ENCODE measurements at places on chromosomes 12 and 14.
A peak's percentile ranks its signal among the peaks of the same experiment; 100 is the strongest.

DNA sequence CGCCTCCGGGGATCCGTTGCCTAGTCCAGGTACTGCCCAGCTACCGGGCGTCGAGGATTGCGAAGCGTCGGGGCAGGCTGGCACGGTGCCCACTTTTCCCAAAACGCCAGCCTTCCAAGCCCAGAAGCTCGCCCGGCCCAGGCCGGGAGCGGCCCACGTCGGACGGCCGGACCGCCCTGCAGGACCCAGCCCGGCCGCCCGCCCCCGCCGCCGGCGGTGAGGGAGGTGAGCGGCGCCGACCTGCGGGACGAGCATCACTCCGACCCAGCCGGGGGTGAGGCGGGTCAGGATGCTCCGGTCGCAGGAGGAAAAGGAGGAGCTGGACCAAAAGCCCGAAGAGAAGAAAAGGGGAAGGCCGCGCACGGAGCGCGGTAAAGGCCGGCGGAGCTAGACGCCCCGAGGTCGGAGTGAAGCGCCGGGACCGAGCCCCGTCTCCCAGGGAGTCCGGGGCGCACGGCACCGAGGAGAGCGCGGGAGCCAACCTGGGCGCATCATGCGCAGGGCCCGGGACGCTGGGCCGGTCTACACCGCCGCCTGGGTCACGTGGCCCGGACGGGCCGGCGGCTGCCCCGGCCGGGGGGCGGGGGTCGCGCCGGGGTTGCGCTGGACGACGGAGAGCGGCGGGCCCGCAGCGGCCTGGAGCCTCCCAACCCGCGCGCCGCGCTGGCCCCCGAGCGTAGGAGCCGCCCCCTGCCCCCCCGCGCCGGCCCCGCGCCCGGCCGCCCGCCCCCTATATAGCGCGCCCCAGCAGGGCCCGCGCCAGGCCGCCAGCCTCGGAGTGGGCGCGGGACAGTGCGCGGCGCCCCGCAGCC is at the start of gene AQP5:
Gene AQP5 (plus strand): TSS at position 762 of the 812 bp plus-strand sequence. CDS start 146 bp downstream, outside the sequence.
- DNase-seq: no peak

DNA sequence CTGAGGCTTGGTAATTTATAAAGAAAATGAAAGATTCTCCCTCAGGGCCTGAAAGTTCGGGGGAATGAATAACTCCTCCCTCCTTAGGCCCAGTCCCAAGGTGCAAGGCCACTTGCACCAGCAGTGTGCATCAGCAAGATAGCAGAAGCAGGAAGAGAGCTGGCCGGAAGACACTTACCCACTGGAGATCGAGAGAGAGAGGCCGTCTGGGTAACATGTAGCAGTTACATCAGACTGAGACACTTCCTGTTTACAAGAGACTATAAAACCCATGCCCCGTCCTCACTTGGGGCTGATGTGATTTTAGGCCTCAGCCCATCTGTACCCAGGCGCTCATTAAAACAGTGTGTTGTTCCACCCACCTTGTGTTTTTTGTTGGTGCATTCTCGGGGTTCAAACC is 85.2 kb downstream of the TMTC3 start:
- no peak for DNase-seq

DNA sequence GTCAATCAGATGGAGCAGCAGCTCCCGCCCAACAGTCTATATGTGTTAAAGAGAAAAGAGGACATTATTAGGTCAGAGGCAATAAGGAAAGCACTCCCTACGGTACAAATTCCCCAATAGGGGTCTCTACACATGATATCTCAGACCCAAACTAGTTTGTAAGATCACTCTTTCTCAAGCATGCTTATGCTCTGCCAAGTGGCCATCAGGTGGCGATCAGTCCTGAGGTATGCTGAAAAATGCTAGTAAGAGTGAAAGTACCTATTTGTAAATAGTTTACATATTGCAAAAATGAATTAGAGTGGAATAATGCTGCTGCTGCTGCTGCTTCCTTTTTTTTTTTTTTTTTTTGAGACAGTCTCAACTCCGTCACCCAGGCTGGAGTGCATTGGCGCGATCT is 61.0 kb downstream of the CPM start:
- DNase-seq: no peak

- peak; percentile 24 for DNase-seq
Observed at GRCh38 chr12:89040146-89040964, 311.9 kb downstream of the DUSP6 start.

- no peak for DNase-seq
Observed at GRCh38 chr12:110199339-110200123, 75.4 kb downstream of the IFT81 start.

DNA sequence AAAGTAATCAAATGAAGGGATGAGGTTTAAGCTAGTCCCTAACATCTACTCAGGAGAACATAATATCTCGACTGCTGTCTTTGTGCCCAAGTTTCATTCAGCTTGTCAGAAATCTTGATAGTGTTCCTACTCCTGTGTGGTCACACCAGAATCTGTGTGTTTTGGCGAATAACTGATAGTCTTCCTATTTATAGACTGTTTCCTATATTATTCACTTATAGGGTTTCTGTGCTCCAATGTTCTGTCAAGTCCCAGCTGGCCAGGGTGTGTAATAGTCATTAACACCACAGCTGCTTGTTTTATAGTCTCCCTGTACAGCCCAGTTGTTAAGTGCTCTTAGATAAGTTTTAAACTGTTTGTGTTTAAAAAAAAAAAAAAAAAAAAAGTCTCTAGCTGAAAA is 45.9 kb downstream of the GPR135 start:
- DNase-seq: no peak

DNA sequence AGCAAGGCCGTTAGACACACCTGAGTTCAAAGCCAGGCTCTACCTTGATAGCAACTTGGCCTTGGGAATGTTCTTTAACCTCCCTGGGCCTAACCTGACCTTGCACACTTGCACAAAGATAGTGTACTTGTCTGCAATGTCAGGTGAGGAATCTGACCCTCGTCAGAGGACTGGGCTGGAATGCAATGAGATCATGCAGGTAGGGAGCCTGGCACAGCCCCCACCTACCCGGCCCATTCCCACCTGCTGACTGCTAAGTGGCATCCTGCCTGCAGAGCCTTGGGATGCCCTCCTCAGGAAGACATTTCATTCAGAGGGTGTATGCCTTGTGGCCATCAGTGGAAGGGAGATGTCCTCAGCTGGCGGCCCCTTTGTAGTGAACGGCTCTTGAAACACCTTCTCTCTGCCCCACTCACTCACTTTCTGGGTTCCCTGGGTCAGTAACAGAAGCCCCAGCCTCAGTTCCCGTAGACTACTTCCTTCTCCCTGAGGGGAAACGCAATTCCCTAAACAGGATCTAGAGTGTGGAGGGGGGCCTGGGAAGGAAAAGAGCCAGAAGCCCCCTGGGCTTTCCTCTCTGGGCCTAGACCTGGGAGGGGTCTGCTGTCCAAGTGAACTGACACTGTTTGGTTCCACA is 68.0 kb upstream of the DICER1 start:
- no peak for DNase-seq

DNA sequence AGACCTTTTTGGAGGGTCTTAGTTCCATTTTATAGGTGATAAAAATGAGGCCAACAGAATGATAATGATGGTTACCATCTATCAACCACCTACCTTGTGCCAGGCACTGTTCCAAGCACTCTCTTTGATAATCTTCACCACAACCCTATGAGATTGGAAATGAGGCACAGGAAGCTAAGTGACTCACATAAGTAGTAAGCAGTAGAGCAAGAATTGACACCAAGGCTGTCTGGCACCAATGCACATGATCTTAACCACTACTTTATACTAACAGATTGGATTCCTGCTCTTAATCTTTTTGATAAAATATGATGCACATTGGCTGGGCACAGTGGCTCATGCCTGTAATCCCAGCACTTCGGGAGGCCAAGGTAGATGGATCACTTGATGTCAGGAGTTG is 91.4 kb downstream of the DRAM1 start:
- no peak for DNase-seq

- no peak for DNase-seq
Observed at GRCh38 chr12:9735601-9736000, 2.7 kb upstream of the CLECL1 start.
